Stimulated activated CD4-positive, alpha-beta T cell treated with anti-CD3 and anti-CD28 coated beads, Interleukin-1b, Interleukin-23, amount 100 ng/mL, for 24 hours (primary cell): ENCODE measurements at places on chromosomes 2 and 18.

DNA sequence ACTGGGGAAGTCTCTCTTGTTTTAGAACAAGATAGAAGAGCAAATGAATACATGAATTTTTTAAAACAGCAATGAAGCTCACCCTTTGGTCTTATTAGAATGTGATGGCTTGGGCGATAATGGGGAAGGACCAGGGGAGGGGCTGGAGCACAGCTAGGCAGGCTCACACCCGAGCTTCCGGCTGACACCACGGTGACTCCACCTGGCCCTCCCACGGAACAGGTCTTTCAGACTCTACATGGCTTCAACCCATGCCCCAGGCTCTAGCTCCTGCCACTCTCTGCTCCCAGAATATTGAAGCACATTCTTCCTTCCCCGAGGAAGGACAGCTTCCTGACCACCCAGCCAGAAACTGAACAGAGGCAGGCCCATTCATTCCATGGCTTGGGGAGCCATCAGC is 127.5 kb upstream of the AGAP1 start:
- DNase-seq: no peak

GRCh38 chr2:66481100-66481549 is 46.2 kb downstream of the MEIS1 start:
- no peak for DNase-seq

DNA sequence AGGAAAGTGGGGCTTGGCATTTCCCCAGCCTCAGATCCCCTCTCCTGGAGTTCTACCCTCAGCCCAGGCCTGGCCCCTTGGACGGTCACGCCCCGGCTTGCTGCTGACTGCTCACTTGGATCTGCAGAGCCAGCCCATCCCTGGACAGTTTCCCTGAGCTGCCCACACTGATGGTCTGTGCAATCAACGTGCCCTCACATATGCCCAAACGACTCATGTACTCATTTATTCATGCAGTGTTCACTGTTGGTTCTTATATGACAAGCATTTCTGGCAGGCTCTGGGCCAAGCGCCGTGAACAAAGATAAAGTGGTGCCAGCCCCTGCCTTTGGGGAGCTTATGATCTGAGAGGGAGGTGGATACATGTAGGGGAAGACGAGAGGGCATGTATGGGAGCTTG is 20.3 kb upstream of the GLI2 start:
- DNase-seq: no peak

GRCh38 chr2:144201126-144201525 is 318.8 kb downstream of the ZEB2 start:
- DNase-seq: no peak

- no peak for DNase-seq
These were observed 9.1 kb upstream of the C1GALT1C1L start for GRCh38 chr2:43685357-43685756.

GRCh38 chr2:138439733-138440132 is 61.8 kb upstream of the SPOPL start:
- no peak for DNase-seq

GRCh38 chr2:22035361-22035830 is 911.6 kb downstream of the TDRD15 start:
- DNase-seq: no peak

DNA sequence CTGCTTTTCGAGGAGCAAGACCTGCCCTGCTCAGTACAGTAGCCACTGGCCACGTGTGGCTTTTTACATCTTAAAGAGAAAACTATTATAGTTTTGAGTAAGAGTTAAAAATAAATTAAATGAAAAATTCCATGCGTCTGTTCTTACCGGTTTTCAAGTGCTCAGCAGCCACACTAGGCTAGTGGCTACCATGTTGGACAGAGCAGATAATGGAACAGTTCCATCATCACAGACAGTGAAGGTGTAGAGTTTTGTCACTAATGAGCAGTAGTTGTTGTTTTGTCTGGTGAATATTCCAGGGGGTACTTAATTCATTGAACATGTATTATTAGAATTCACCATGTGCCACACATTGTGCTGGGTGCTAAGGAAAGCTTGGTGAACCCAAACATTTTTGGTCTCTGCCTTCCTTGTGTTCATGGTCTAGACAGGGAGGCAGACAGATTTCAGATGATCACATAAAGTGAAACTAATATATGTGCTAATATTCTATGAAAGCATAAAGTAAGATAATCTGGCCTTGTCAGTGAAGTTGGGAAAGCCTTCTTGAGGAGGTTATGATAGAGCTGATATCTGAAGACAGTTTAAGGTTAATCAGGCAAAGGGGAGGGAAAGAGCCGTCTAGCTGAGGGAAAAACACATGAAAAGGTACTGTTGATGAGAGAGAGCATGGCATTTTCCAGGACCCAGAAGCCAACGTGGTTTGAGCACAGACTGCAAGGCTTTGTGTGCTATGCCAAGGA is 1.4 kb downstream of the ALMS1 start:
- no peak for DNase-seq

DNA sequence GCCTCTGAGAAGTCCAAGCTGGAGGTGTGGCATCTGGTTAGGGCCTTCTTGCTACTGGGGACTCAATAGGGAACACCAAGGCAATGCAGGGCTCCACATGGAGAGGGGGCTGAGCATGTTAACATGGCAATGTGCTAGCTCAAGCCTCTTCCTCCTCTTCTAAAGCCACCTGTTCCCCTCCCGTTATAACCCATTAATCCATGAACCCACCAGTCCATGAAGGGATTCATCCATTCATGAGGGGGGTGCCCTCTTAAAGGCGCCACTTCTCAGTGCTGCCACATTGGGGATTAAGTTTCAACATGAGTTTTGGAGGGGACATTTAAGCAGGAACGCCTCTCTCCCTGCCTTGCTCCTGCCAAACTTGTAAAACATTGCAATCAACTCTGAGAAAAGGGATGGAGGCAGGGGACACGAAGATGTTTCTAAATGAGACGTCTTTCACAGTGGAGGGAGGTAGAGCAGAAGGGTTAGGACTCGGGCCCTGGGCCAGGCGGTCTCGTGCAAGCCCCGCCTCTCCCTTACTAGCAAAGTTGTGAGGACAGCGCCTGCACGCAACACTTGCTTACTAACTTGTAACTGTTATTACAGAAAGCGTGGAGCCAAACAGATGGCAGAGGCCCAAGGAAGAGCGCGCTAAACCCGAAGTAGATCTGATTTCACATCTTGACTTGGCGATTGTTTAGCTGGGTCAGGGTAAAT is 118.2 kb upstream of the ZNF516 start:
- no peak for DNase-seq

GRCh38 chr2:185807351-185807750 is 68.7 kb downstream of the FSIP2 start:
- no peak for DNase-seq

GRCh38 chr2:45890819-45891218 is 239.3 kb downstream of the PRKCE start:
- no peak for DNase-seq

DNA sequence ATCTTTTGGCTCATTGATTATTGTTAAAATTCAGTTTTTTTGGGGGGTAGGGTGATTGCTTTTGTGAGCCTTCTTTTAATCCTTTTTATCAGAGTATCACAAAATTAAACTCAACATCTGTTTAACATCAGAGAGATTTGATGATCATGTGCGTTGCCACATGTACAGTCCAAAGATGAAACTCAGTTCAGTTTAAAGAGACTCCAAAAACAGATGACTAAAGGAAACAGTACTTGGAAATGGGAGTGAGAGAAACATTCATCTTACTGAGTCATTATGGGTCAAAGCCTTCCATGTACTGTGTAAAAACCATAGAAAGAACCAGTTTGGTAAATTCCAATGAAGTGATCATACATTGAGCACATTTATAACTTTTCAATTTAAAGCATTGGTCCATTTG is 53.0 kb downstream of the LYPD6 start:
- DNase-seq: no peak

- no peak for DNase-seq
These were observed 41.6 kb downstream of the NPPC start for GRCh38 chr2:231884438-231885140.
